ENCODE measurements at places on chromosomes 2 and 18. TPM values are rescaled to one million over a fixed set of nuclear protein-coding genes. Genes with fewer than 3 reads are reported as not detected.

Gene MAP3K19
- not detected for total RNA-seq

GRCh38 chr2:46471019-46471583, 8.3 kb upstream of the TMEM247 start:
- H3K4me3 ChIP-seq: no peak overlapping the region
- no peaks in the 10 kb centered on the region for H3K4me1 ChIP-seq
- no peak for DNase-seq
- H3K27me3 ChIP-seq: no peaks in the 10 kb centered on the region

Gene CIB4
- not detected for total RNA-seq

Gene EFHD1
- total RNA-seq: 2.2 TPM

Gene KLHL14
- not detected for total RNA-seq

GRCh38 chr2:70341477-70341765, 39.6 kb upstream of the FAM136A start:
- no peak overlapping the region for H3K4me3 ChIP-seq
- H3K4me1 ChIP-seq: no peaks in the 10 kb centered on the region
- no peaks in the 10 kb centered on the region for H3K27me3 ChIP-seq

DNA sequence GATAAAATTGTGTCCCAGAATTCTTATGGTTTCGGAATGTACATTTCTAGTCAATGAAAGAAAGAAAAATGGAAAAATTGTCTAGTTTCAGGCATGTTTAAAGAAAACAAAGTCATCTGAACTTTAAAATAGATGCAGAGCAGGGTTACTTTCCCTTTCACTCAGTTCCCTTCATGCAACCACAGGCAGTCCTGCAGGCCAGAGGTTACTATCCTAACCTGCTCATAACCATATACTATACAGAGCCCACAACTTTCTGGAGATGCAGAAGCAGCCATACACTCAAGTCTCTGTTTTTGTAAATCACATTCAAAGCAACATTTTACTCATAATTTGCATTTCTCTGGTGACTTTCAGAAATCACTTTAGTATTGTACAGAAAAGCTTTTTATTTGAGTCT, 690.3 kb downstream of the MBD2 start:
- H3K27ac ChIP-seq: no peak overlapping the region
- H3K4me3 ChIP-seq: no peak overlapping the region
- H3K4me1 ChIP-seq: no peaks in the 10 kb centered on the region

- H3K4me3 ChIP-seq: no peak overlapping the region
- H3K27me3 ChIP-seq: no peaks in the 10 kb centered on the region
- no peaks in the 10 kb centered on the region for H3K36me3 ChIP-seq
- DNase-seq: no peak
- H3K4me1 ChIP-seq: no peaks in the 10 kb centered on the region
- H3K27ac ChIP-seq: no peak overlapping the region
These were observed 311.0 kb downstream of the CBLN2 start for GRCh38 chr18:72233106-72233505.

GRCh38 chr2:121635371-121635770, 13.9 kb downstream of the CLASP1 start:
- H3K27ac ChIP-seq: no peak overlapping the region
- no peak for DNase-seq
- no peaks in the 10 kb centered on the region for H3K27me3 ChIP-seq
- H3K36me3 ChIP-seq: no peaks in the 10 kb centered on the region
- H3K4me3 ChIP-seq: no peak overlapping the region

DNA sequence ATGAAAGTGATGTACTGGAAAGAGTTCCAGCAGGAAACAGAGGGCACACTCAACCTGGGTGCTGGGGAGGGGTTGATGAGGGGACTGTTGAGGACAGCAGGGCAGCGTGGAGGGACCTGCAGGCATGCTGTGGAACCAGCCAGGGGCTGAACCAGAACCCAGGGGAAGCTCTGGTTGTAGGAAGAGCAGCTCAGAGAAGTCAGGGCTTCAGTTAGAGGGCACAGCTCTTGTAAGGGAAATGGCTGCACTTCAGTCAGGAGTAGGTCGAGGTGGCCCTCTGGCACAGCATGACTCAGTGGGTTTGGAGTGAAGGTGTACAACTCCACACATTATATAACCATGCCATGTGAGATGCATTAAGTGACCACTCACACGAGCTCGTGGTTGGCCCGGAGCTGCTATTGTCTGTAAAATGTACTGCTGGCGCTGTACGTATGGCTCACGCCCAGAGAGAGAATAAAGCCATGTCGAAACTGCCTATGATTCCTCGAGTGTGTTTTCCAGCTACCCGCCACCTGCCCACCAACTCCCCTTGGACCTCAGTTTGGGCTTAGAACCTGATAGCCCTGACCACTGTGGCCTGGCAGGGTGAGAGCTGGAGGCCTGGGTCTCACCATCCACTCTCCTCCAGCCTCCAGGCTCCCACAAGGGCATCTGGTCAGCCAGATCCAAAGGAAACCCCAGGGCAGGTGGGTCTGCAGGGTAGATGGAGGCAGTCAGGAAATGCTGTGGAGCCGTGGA, 136.5 kb upstream of the HS6ST1 start:
- H3K4me3 ChIP-seq: no peak overlapping the region
- no peak for DNase-seq
- H3K27ac ChIP-seq: no peak overlapping the region
- H3K4me1 ChIP-seq: no peaks in the 10 kb centered on the region
- H3K27me3 ChIP-seq: no peaks in the 10 kb centered on the region
- no peaks in the 10 kb centered on the region for H3K36me3 ChIP-seq

GRCh38 chr2:35294636-35295263, 1060.8 kb upstream of the CRIM1 start:
- H3K27ac ChIP-seq: no peak overlapping the region
- H3K4me3 ChIP-seq: no peak overlapping the region
- no peaks in the 10 kb centered on the region for H3K36me3 ChIP-seq
- H3K4me1 ChIP-seq: no peaks in the 10 kb centered on the region

Gene SERPINB5
- total RNA-seq: not detected

DNA sequence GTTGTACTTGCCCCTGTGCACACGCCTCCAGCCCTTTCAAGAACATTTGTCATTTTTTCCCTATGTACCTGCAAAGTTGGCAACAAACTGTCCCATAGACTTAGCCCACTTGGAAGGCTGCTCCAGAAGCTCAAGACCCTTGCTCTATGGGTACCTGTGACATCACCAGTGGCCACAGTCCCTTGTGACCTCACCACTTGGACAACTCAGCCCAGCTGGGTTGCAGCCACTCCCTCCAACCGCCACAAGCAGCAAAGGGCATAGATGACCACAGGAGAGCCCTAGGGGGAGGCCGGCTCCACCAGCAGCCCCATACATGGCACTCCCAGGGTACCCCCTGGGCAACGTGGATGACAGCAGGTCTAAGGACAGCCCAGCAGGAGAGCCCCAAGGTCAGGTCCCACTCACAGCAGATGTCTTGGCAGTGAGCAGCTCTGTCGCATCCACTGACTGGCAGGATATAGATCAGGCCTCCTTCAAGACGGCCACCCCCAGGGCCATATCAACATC, at the start of gene TEX44:
Gene TEX44 (plus strand): TSS at position 229 of the 510 bp plus-strand sequence. CDS start 88 bp downstream, at position 317.
- no peak for DNase-seq
- no peak within 1 kb of the TSS for H3K4me3 ChIP-seq
- H3K27ac ChIP-seq: no peak within 1 kb of the TSS
- H3K4me1 ChIP-seq: no peaks in the 10 kb centered on the region

DNA sequence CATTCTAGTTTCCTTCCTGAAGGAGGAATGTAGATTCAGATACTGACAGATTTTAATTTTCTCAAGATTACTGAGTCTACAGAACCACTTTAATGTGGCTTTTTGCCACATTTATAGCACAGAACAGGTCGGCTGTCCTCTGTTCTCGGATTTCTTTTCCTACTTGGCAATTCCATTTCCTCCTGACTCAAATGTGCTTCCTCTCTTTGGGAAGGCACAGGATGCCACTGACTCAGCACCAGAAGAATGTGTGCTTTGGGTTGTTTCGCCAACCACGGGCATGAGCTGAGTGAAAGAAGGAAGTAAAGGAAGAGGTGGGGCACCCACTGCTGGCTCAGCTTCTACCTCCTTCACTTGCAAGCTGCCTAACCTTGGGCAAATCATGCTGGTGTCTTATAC, 970.6 kb upstream of the ACVR2A start:
- H3K4me3 ChIP-seq: no peak overlapping the region
- no peak for DNase-seq
- H3K27me3 ChIP-seq: no peaks in the 10 kb centered on the region
- H3K36me3 ChIP-seq: no peaks in the 10 kb centered on the region

GRCh38 chr2:158667586-158667985, 127.5 kb upstream of the DAPL1 start:
- no peak overlapping the region for H3K4me3 ChIP-seq
- H3K27ac ChIP-seq: no peak overlapping the region
- no peaks in the 10 kb centered on the region for H3K4me1 ChIP-seq
- no peaks in the 10 kb centered on the region for H3K27me3 ChIP-seq
- DNase-seq: no peak
- no peaks in the 10 kb centered on the region for H3K36me3 ChIP-seq

Gene KCNG3
- total RNA-seq: not detected

GRCh38 chr2:96903318-96903717, 33.4 kb upstream of the SEMA4C start:
- H3K4me1 ChIP-seq: no peaks in the 10 kb centered on the region
- no peak overlapping the region for H3K27ac ChIP-seq
- H3K4me3 ChIP-seq: no peak overlapping the region

Gene CTAGE1
- total RNA-seq: not detected

- no peaks in the 10 kb centered on the region for H3K4me1 ChIP-seq
- no peaks in the 10 kb centered on the region for H3K36me3 ChIP-seq
- H3K4me3 ChIP-seq: no peak overlapping the region
- DNase-seq: no peak
These were observed 85.0 kb upstream of the SEC11C start for GRCh38 chr18:59054496-59055287.

- H3K27me3 ChIP-seq: no peaks in the 10 kb centered on the region
- no peak overlapping the region for H3K4me3 ChIP-seq
- no peak for DNase-seq
- no peaks in the 10 kb centered on the region for H3K36me3 ChIP-seq
These were observed 103.6 kb upstream of the SMAD2 start for GRCh38 chr18:48033790-48034650.

GRCh38 chr2:127508631-127509034, 17.7 kb downstream of the IWS1 start:
- no peaks in the 10 kb centered on the region for H3K27me3 ChIP-seq
- DNase-seq: no peak
- no peak overlapping the region for H3K4me3 ChIP-seq
- H3K4me1 ChIP-seq: peaks cover 6% of the 10 kb centered on the region
- H3K27ac ChIP-seq: no peak overlapping the region

Gene STEAP3
- 1.9 TPM for total RNA-seq

Gene SCTR
- not detected for total RNA-seq

DNA sequence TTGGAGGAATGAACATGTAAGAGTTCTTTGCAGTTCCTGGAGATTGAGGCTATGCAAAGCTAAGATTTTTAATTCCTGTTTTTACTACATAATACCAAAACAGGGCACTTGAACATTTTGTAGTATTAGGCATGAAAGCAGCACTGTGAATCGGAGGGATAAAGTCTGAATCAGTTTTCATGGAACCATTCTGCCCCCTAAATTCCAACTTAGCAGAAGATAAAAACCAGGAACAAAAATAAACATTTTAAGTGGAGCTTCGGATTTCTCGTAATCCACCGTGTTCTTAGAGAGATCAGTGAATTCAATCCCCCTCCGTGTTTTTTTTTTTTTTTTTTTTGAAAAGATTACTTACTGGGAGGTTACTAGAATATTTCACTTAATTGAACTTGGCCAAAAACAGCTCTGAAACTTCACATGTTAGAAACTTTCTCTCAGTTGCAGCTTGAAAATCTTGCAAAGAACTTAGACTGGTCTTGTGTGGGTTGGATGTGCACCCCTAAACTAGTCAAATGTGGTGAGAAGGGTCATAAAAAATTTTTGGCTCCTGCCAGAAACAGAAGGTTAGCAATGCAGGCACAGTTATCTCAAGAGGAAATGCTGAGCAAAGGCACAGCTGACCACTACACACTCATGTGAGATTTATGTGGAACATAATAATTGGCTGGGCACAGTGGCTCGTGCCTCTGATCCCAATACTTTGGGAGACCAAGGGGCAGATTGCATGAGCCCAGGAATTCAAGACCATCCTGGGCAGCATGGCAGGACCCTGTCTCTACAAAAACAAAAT, 145.4 kb upstream of the RNF152 start:
- no peaks in the 10 kb centered on the region for H3K27me3 ChIP-seq
- H3K4me3 ChIP-seq: no peak overlapping the region
- DNase-seq: no peak
- H3K27ac ChIP-seq: no peak overlapping the region
- no peaks in the 10 kb centered on the region for H3K36me3 ChIP-seq
- H3K4me1 ChIP-seq: peaks cover 12% of the 10 kb centered on the region

DNA sequence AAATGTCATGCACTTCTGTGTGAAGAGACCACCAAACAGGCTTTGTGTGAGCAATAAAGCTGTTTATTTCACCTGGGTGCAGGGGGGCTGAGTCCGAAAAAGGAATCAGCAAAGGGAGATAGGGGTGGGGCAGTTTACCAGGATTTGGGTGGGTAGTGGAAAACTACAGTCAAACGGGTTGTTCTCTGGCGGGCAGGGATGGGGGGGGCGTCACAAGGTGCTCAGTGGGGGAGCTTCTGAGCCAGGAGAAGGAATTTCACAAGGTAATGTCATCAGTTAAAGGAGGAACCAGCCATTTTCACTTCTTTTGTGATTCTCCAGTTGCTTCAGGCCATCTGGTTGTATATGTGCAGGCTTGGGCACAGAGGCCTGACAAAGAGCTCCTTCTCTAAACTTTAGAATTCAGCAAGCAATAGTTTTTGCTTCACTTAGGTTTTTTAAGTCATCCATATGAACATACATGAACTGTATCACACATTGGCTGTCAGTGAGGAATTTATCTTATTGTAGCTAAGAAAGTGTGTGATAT, 17.5 kb upstream of the ALPK2 start:
- no peak for DNase-seq
- H3K27ac ChIP-seq: no peak overlapping the region
- H3K4me1 ChIP-seq: peaks cover 17% of the 10 kb centered on the region
- H3K27me3 ChIP-seq: no peaks in the 10 kb centered on the region

Gene VPS54
- 15.6 TPM for total RNA-seq

- no peak for DNase-seq
- H3K27me3 ChIP-seq: no peaks in the 10 kb centered on the region
- H3K4me1 ChIP-seq: no peaks in the 10 kb centered on the region
These were observed 195.0 kb downstream of the CYP26B1 start for GRCh38 chr2:71952572-71953188.

DNA sequence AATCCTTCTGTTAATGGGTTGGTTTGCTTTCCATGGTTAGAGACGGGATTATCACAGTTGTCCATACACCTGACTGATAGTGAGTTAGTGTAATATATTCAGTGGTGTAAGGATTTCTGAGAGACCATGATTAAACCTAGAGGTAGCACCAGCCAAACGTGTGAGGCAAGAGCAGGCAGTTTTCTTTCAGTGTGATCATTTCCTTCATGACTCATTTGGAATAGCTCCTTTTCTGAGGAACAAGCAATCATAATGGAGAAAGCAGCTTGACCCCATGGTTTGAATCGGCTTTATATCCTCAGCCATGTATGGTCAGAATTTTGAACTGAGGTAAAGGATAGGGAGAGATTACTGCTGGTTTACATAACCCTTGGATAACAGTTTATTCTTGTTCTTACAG, 2.9 kb downstream of the MXD1 start:
- H3K4me1 ChIP-seq: peaks cover 8% of the 10 kb centered on the region
- H3K27ac ChIP-seq: no peak overlapping the region
- no peaks in the 10 kb centered on the region for H3K27me3 ChIP-seq
- no peak for DNase-seq
- H3K4me3 ChIP-seq: no peak overlapping the region
